ENCODE measurements at places on chromosomes 1 and 21. TPM values are rescaled to one million over a fixed set of nuclear protein-coding genes. Genes with fewer than 3 reads are reported as not detected.

DNA sequence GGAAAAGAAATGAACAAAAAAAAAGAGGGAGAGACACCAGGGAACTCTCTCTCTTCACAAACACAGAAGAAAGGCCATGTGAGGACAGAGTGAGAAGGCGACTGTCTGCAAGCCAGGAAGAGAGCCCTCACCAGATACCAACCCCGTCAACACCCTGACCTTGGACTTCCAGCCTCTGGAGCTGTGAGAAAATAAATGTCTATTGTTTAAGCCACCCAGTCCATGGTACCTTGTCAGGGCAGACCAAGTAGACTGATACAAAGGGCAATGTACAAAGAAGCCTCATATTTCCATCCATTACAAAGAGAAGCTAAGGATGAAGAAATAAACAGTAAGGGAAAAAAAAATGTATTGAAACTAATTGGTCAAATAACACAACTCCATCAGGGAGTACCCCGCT is 146.6 kb downstream of the ZNF281 start:
- DNase-seq = no peak

The HLX gene
- total RNA-seq = 2.9 TPM

GRCh38 chr1:234234199-234234598 is 139.1 kb upstream of the COA6 start:
- no peak for DNase-seq

DNA sequence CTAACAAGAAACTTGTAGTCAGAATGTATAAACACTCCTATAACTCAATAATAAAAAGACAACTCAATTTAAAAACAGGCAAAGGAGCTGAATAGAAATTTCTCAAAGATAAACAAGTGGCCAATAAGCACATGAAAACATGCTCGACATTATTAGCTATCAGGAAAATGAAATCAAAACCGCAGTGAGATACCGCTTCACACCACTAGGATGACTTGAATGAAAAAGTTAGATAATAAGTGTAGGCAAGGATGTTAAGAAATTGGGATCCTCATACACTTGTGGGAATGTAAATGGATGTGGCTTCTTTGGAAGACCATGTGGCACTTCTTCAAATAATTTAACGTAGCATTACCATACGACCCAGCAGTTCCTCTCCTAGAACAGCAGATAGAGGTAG is 8.9 kb downstream of the RALGPS2 start:
- no peak for DNase-seq

The VSIG8 gene
- 0.03 TPM for total RNA-seq

DNA sequence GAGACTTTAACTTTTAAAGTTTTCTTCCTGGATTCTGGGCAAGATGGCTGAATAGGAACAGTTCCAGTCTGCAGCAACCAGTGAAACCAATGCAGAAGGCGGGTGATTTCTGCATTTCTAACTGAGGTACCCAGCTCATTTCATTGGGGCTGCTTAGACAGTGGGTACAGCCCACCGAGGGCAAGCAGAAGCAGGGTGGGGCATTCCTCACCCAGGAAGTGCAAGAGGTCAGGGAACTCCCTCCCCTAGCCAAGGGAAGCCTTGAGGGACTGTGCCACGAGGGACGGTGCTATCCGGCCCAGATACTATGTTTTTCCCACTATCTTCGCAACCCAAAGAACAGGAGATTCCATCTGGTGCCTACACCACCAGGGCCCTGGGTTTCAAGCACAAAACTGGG is 121.0 kb downstream of the VAV3 start:
- no peak for DNase-seq

GRCh38 chr1:167328306-167328815 is 107.7 kb downstream of the POU2F1 start:
- DNase-seq = no peak

All from HT1080 (cell line).